ENCODE measurements at places on chromosomes 5 and 9.

- peak; percentile 82 for DNase-seq
Measured at GRCh38 chr5:93607367-93608258, 24.6 kb downstream of the NR2F1 start.

GRCh38 chr5:16508730-16509531 is 43.3 kb upstream of the ZNF622 start:
- peak; percentile 74 for DNase-seq

DNA sequence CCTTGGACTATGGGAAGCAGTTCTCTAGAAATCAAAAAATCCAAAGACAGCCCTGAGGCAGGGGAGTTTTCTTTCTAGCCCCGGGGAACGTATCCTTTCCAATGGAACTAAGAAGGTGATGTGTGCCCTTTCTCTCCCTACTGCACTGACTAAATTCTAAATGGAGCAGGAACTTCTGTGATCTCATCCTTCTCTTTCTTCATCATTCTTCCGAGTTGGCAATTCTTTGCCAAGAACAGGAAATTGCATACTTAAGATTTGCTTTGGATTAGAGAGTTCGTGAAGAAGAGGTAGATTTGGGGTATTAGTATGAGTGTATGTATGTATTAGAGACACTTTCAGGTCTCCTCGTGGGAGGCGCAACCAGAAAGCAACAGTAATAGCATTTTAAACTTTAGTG is 178.0 kb upstream of the PIK3R1 start:
- DNase-seq = no peak

DNA sequence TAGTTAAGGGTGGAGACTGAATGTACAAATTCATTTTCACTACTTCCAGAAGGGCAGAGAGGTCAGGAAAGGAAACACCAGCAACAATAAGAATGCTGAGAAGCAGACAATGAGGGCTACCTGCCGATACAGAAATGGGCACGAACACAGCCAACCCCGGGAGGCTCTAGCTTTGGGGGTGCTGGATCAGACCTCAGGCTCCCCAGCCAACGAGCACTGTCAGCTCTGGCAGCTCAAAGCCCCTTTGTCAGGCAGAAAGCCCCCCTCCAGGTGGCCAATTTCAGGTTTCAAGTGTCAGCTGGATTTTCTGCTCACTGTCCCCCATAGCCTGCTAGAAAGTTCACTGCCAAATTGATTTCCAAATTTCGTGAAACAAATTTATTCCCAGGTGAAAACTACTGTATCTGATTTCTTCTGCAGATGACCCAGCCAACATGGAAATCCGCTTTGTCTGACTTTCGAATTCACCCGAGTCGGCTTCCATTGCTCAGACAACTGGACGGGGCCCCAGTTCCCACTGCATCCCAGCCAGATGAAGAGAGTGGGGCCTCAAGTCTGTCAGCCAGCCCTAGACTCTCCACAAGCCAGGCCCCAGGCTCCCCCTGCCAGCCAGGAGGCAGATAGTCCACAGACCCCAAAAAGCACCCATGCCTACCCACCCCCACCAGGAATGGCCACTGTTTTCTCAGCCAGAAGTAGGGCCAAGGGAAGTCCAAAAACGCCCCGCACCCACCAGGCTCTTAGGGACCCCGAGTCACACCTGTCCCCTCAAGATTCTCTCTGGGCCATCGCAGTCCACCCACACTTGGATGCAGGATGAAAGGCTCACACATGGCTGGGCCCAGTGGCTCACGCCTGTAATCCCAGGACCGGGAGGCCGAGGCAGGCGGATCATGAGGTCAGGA is 96.5 kb upstream of the PHYKPL start:
- no peak for DNase-seq

GRCh38 chr9:33187519-33188218 is 20.5 kb upstream of the B4GALT1 start:
- no peak for DNase-seq

DNA sequence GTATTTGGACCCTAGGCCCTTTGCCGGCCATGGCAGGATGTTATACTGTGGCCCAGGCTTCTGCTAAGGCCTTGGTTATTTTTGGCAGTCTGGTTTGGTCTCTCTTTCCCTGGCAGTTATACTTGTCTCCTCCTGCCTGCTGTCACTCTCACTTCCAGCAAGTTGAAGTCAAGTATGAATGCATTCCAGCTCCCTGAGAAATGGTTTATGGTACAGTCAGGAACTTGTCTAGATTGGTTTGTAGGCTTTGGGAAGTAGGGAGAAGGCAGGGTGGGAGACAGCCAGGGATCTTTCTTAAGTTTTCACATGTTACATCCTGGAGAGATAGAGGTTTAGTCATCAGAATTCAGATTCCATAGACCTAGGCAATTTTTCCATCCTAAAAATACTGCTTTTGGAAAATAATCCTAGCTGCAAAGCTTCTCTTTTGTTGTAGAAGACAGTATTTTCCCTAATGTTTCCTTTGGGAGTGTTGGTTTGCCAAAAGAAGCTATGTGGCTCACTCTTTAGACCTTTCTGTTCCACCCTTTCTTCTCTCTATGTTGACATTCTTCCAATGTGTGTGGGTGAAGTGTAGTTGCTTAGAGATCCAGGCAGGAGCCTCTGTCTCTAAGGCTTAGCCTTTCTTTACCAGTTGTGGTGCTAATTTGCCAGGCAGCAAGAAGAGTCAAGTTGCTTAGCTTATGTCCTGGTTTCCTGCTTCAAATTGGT is 2.5 kb upstream of the KDM3B start:
- no peak for DNase-seq

DNA sequence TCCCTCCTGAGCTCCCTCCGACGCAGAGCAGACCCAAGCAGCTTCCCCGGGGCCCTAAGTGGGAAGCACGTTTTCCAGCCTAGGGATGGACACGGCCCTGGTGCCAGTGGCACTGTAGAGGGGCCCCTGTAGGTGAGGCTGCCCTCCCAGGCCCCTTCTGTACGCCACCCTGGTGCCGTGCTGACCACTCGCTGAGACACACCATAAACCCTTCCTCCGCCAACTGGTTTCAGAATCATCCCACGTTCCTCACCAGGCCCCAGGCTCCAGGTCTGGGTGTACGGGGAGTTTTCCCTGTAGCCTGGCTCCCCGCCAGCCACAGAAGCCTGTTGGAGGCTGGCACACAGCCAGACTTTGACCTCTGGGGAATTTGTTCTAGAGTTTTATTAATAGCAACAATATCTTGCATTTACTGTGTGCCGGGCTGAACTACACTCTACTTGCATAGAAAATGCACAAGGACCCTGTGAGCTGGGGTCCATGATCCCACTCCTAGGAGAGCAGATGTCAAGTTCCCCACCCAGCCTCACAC is 18.2 kb upstream of the WDR38 start:
- DNase-seq = peak; percentile 72

DNA sequence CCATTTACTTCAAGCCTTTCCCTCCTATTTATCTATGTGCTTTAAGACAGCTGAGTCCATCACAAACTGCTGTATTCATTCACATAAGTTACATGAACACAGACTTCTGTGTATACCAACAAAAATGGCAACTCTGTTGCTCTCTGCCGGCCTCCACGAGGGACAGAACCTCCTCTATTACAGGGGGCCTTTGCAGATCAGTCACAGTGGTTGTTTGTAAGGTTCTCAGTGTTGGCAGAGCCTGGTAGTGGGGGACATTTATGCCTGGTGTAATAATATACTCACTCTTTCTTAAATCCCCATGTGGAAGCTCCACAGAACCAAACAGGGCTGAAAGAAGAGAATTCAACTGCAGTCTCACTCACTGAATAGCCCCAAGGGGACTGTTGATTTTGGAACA is 76.5 kb downstream of the SLC1A1 start:
- no peak for DNase-seq

DNA sequence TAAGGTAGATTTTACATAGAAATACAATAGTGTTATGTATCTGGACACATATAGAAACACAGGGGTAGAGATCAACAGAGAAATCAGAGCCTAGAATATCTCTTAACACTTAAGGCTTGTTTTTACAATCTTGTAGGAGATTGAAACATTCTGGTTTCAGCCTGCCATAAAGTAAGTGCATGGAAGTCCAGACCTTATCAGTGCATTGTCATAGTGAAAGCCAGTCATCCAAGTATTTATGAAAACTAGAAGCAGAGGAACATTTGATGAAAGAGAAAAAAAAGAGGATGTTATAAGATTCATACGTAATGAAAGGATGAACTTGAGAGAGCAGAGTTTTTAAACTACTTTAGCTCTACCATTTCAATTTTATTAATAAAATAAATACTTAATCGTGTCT is 194.3 kb upstream of the TRPC7 start:
- no peak for DNase-seq

DNA sequence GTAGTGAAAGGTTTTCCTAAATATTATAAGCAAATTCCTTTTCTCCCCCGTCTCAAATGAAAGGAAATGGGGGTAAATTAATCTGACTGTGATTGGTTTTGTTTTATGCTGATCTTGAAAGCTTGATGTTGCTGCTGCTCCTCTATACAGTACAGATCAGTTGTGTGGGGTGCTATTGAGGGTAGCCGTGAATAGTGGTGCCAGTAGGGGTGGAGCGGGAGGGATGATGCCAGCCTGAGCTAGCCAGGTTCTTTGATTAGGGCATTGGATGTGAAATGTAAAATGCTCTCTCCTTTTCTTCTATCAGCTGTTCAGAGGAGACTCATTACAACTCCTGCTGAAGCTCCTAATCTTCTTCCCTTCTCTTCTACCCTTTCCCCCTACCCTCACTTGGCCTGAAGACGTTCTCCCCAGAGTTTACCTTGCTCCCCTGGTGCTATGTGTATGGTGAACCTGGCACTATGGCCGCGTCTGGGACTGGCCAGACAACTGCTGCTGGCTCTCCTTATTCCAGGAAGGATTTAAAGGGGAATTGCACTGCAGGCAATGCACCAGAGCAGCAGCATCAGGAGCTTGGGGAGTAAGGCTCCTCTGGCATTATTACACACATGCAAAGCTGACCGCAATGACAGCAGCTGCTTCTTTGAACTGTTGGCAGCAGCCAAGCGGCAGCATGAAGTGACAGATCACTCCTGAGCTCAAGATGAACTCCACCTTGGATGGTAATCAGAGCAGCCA is 566 bp downstream of the GPR21 start:
- no peak for DNase-seq

- no peak for DNase-seq
Measured at GRCh38 chr9:89496645-89497256, 1.2 kb downstream of the SEMA4D start.

GRCh38 chr5:170985486-170985885 is 123.7 kb downstream of the RANBP17 start:
- no peak for DNase-seq
